Astrocyte (in vitro differentiated cells and primary cell): ENCODE measurements at places on chromosomes 7 and 10. TPM values are rescaled to one million over a fixed set of nuclear protein-coding genes. Genes with fewer than 3 reads are reported as not detected.

DNA sequence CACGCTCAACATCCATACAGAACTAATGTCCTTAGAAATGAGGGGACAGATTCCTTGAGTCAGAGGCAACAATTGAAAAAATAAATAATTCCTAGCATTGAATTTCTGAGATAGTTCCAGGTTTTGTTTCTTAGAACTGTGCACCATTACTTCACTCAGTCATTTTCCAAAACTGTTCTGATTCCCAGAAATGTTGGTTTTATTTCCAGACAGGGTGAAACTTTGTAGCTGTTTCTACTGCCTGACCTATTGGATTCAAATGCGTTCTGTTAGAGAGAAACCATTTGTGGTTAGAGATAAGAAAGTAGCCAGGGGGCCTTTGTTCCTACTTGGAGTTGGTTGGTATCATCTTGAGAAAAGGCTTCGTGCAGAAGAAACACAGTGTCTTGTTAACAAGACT is 8.1 kb upstream of the DEPP1 start:
- DNase-seq, result peak; percentile 73
- H3K27me3 ChIP-seq, result no peaks in the 10 kb centered on the region
- H3K4me1 ChIP-seq, result peaks cover 21% of the 10 kb centered on the region
- no peak overlapping the region for H3K27ac ChIP-seq

GRCh38 chr7:43546231-43546630 is 36.7 kb upstream of the STK17A start:
- H3K27ac ChIP-seq, result no peak overlapping the region
- H3K4me3 ChIP-seq, result no peak overlapping the region
- H3K36me3 ChIP-seq, result no peaks in the 10 kb centered on the region
- no peak for DNase-seq
- no peaks in the 10 kb centered on the region for H3K27me3 ChIP-seq

GRCh38 chr10:66792441-66792840 is 133.4 kb upstream of the LRRTM3 start:
- H3K4me3 ChIP-seq, result no peak overlapping the region
- no peak for DNase-seq
- no peaks in the 10 kb centered on the region for H3K36me3 ChIP-seq
- no peak overlapping the region for H3K27ac ChIP-seq

- no peaks in the 10 kb centered on the region for H3K4me1 ChIP-seq
- H3K27ac ChIP-seq, result no peak overlapping the region
- no peak overlapping the region for H3K4me3 ChIP-seq
- H3K36me3 ChIP-seq, result no peaks in the 10 kb centered on the region
- no peaks in the 10 kb centered on the region for H3K27me3 ChIP-seq
Observed at GRCh38 chr7:106501605-106502580, 159.1 kb downstream of the CCDC71L start.

The MMRN2 gene
- total RNA-seq, result 0.27 and 0.46 TPM in 2 replicates

DNA sequence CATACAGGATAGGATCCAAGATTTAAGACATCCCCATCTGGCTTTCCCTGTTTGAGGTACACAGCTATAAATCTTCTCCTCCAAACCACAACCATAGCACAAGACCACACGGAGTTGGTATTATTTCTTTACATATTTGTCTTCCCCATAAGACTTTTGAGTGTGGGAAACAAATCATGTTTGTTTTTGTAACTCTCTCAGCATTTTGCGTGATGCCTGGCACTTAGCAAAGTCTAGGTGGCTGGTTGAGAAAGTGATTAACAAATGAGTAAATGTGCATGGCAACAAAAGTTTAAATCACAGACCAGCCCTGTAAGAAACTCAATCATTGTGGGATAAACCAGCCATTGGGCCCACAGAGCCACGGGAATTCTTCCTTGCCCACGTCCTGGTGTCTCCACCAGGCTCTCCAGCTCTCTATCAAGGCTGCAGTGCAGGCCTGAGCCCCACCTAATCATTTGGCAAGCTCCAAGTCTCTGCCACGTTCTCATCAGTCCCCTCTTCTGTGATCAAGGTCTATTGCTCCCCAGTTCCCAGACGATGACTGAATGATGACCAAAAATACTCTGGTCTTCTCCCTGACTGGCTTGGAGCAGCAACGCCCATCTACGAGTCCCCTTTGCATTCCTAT is 317.8 kb downstream of the TNS3 start:
- H3K27ac ChIP-seq, result no peak overlapping the region
- H3K36me3 ChIP-seq, result no peaks in the 10 kb centered on the region
- H3K4me3 ChIP-seq, result no peak overlapping the region
- no peak for DNase-seq
- H3K27me3 ChIP-seq, result no peaks in the 10 kb centered on the region
- peaks cover 2% of the 10 kb centered on the region for H3K4me1 ChIP-seq

The OPALIN gene
- not detected in 2 replicates for total RNA-seq

The RPP30 gene
- total RNA-seq, result 24.9 and 32.0 TPM in 2 replicates

DNA sequence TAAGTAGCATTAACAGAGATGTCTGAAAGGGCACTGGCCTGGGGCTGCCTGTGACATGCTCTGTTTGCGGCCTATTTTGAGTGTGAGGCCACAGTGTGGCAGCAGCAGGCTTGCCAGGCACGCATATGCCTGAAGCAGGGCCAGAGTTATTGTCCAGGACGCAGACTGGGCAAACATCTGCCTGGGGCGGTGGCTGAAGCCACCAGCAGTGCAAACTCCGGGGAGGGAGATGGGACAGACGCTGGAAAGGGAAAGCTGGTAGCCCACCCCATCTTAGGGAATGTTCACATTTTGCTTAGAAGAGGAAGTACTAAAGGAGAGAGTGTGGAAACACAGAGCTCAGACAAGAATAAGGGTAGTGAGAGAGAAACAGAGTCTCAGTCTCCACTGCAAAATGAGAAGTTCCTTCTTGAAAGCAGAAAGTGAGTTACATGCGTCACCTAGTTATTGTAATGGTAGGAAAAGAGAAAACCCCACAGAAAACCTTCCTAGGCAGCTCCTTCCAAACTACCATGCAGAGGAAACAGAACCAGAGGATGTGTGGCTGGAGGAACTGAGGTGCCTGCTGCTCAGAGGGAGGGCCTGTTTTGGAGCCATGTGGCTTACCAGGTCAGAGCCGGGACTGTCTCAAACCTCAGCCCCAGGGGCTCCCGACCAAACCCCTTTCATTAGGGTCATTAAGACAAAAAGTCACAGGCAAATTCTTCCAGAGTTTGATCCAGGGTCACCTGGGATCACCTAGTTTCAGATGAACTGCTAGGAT is 14.5 kb downstream of the AKR1B1 start:
- no peaks in the 10 kb centered on the region for H3K27me3 ChIP-seq
- H3K4me3 ChIP-seq, result no peak overlapping the region
- H3K4me1 ChIP-seq, result peaks cover 13% of the 10 kb centered on the region
- H3K36me3 ChIP-seq, result peaks cover 30% of the 10 kb centered on the region
- no peak for DNase-seq

GRCh38 chr10:89566992-89567391 is 31.6 kb upstream of the SLC16A12 start:
- no peak overlapping the region for H3K27ac ChIP-seq
- H3K36me3 ChIP-seq, result no peaks in the 10 kb centered on the region
- H3K27me3 ChIP-seq, result peaks cover 2% of the 10 kb centered on the region
- H3K4me3 ChIP-seq, result no peak overlapping the region
- H3K4me1 ChIP-seq, result no peaks in the 10 kb centered on the region

GRCh38 chr7:41467596-41467995 is 235.3 kb downstream of the INHBA start:
- H3K4me3 ChIP-seq, result no peak overlapping the region
- no peaks in the 10 kb centered on the region for H3K36me3 ChIP-seq
- H3K4me1 ChIP-seq, result peaks cover 2% of the 10 kb centered on the region

The NEBL gene
- total RNA-seq, result 3.7 and 6.0 TPM in 2 replicates

DNA sequence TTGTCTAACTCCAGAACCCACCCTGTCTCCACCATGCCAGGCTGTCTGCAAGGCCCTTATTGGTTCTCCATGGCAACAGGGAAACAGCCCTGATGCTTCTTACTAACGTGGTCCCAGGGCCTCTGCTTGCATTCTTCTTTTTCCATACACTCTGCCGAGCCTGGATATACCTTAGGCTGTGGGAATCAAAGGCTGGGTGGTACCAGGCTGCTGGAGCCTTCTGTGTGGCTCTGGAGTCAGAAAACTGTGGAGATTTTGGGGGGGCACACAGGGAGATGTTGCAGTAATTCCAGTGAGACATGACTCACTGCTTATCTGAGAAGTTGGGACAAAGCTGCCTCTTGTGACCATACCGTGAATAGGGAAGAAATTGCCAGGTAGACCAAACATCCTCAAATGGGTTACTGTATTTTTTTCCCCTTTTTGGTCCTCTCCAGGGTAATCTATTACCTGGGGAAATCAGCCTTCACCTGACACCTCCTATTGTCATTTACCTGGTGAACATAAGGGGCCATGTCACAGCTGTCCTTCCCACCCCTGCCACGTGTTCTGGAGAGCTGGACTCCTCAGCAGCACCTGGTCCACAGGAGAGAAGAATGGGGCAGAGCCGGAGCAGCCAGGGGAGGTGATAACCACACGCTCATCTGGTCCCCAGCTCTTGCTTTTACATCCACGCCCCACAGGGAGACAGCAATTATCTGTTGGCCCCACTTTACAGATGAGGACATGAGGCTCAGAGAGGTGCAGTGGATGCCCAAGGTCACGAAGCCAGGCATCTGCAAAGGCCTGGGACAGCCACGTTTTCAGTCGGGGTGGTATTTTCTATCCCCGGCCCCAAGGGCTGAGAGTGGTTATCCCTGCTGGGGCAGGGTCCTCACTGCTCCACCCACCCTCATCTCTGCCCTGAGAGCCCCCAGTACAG is 4.6 kb downstream of the CHST3 start:
- DNase-seq, result no peak
- no peaks in the 10 kb centered on the region for H3K27me3 ChIP-seq
- H3K4me1 ChIP-seq, result peaks cover 59% of the 10 kb centered on the region
- no peak overlapping the region for H3K4me3 ChIP-seq

DNA sequence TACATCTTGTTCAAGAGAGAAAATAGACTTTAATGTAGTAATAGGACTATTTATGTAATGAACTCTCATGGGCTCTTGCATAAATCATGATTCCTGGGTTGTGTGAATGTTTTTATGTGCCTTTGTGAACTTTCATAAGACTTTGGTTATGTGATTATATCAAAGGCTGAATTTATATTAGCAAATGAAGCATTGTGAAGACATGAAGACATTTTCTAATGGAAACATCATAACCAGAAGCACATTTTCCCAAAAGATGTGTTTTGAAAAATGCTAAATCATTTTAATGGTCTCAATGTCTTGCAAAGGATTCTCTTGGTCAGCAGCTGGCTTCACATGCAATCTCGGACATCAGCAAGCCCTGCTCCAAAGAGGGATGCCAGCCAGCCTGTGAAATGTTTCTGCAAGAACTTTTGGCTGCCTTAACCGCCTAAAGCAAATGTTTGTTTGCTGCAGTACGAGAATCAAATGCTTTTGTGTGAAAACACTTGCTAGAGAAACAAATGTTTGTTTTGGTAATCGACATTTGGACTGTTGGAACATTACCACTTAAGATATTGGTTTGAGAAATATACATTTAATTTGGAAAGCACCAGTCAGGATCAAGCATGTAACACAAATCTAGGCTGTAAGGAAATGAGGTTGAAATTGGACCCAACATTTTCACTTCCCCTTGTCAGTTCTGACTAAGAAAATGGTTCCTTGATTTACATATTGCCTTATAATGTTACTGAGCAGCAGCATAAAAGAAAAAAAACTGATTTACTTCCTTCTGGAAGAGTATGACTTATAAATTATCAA is 102.1 kb downstream of the RTKN2 start:
- no peaks in the 10 kb centered on the region for H3K27me3 ChIP-seq
- no peaks in the 10 kb centered on the region for H3K4me1 ChIP-seq
- no peak for DNase-seq

The KRIT1 gene
- total RNA-seq, result 25.9 and 33.9 TPM in 2 replicates

DNA sequence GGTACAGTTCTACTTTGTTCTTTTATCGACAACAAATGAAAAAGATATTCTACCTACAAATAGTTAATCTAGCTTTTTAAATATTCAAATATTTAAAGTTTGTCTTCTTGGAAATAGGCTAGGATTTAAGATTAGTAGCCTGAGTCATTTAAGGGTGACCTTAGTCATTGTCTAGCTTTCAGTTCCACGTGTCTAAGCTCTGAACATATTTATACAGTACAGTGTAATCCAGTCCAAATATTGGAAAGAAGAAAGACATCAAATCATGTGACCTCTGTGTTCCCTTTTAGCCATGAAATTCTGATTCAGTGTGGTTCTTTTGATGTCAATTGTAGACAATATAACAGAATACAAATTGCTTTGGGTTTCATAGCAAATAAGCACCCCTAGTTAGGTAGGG is 121.1 kb downstream of the MALRD1 start:
- H3K4me3 ChIP-seq, result no peak overlapping the region
- peak; percentile 54 for DNase-seq
- H3K27ac ChIP-seq, result no peak overlapping the region
- H3K4me1 ChIP-seq, result peaks cover 2% of the 10 kb centered on the region
- H3K36me3 ChIP-seq, result no peaks in the 10 kb centered on the region

DNA sequence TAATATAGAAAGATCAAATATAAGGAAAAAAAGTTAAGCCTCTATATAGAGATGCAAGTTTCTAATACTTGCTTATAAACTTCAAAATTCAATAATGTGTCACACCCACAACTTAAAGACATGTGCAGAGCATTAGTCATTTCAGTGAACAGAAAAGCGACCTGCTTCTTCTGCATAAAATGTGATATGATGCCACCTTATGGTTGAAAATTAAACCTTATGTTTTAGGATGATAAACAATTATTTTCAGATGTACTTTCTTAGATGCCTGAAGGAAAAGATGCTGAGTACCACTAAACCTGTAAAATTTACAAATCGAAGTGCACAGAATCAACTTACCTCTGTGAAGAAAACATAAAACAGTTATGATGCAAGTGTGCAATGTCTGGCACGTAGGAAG is 96.0 kb downstream of the MTERF1 start:
- H3K36me3 ChIP-seq, result no peaks in the 10 kb centered on the region
- no peaks in the 10 kb centered on the region for H3K4me1 ChIP-seq
- H3K27me3 ChIP-seq, result no peaks in the 10 kb centered on the region
- peak; percentile 58 for DNase-seq
- H3K4me3 ChIP-seq, result no peak overlapping the region

The C1QL3 gene
- total RNA-seq, result 0.62 and 1.00 TPM in 2 replicates

The ECHDC3 gene
- total RNA-seq, result 1.9 and 2.1 TPM in 2 replicates

- H3K36me3 ChIP-seq, result no peaks in the 10 kb centered on the region
- DNase-seq, result peak; percentile 28
- H3K4me3 ChIP-seq, result no peak overlapping the region
- no peak overlapping the region for H3K27ac ChIP-seq
- no peaks in the 10 kb centered on the region for H3K27me3 ChIP-seq
Observed at GRCh38 chr10:76071653-76072365, 640.4 kb downstream of the LRMDA start.

GRCh38 chr10:817371-817770 is 114.1 kb downstream of the LARP4B start:
- no peak overlapping the region for H3K4me3 ChIP-seq
- no peaks in the 10 kb centered on the region for H3K27me3 ChIP-seq
- no peak overlapping the region for H3K27ac ChIP-seq

The STEAP4 gene
- total RNA-seq, result not detected in 2 replicates

DNA sequence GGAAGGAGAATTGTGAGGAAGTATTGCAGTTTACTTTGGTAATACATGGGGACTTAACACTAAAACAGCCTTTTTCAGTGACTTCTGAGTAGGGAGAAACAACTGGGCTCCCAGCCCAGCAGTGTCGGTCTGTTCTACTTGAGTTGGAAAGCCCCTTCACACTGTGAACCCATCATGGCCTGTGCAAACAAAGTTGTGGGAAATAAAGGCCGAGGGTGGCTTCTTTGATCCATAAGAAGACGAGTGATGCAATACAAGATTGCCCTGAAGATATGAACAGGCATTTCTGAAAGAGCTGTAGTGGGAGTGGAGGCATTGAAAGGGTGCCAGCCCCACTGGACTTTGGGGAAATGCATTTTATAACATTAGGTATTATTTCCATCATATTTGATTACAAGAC is 28.3 kb downstream of the C10orf120 start:
- H3K27ac ChIP-seq, result no peak overlapping the region
- no peaks in the 10 kb centered on the region for H3K27me3 ChIP-seq
- no peak for DNase-seq
- no peaks in the 10 kb centered on the region for H3K36me3 ChIP-seq
